ENCODE measurements at places on chromosomes 1 and 21.

DNA sequence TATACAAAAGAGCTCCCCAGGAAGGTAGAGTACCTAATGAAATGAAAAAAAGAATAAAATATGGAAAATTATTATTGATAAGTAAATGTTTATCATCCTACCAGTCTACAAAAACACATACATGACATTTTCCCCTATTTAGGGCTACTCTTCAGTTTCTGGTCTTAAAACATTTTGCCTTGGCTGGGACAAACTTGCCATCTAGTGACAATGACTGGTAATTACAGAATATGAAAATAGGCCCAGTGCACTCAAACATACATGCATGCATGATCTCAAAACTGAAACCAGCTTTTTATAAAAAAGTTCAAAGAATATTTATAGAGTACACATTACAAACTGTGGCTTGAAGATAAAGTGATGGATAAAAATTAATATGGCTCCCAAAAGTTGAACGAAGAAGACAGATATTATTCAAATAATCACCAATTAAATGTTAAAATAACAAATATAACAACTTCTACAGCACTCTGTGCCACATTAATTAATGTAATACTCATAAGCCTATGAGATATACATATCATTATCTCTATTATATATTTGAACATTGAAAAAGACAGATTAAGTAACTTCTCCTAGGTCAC lies 10.5 kb upstream of the RNPC3 start:
- DNase-seq = no peak

DNA sequence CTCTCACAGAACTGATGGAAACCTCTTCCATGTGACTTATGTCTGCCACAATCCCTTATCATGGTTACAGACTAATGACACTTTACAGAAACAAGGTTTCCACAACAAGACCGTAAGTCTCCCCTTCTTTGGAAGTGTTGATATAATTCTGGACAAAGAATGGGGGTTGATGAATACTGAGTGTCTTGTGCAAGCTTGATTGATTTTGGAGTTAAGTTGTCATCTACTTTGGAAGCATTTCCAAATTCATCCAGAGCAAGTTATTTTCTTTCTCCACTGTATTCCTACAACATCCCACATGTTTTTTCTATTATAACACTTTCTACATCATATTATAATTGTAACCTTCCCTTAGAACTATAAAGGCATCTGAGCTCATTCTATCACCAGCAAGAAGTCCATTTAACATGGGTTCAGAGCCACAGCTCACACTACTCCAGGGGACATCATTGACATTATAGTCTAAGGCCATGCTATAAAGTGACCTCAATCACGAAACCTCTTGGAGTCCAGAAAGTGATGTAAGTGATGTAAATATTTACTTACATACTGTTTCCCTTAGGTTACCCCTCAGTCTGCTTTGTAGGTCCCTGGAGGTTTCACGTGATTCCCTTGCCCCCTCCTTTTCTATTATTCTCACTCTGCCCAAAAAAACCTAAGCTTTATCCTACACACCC lies 125.7 kb upstream of the PBX1 start:
- DNase-seq = no peak

- no peak for DNase-seq
These were observed 55.1 kb downstream of the ATP2B4 start for GRCh38 chr1:203681739-203682138.

DNA sequence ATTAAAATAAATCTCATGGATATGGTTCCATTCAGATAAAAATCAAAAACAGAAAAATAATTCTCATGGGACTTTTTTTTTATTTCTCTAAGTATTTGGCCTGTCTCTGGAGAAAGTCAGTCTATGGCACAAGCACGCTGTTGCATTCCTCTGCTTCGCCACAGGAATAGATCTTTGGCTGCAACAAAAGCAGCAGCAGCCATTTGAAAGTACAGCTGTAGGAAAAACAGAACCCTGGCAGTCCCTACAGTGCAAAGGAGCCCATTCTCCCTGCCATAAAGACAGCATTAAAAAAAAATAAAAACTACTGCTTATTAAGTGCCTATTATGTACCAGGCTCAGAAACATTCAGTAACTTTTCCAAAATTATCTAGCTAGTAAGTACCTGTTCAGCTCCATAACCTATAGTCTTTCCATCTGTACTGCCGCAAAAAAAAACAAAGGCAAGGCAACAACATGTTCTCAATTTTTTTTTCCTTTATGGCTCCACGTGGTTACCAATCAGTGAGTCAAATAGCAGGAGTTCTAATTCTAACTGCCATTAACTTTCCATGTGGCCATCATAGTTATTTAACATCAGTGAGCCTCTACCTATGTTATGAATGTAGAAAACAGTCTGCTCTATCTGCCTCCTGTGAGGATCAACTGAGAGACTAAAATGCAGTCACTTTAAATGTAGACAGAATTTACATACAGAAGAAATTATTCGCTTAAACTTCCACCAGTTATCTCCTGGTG lies 22.7 kb downstream of the SLC35D1 start:
- DNase-seq = no peak

GRCh38 chr1:21689661-21690372 lies 20.7 kb upstream of the RAP1GAP start:
- DNase-seq = no peak

DNA sequence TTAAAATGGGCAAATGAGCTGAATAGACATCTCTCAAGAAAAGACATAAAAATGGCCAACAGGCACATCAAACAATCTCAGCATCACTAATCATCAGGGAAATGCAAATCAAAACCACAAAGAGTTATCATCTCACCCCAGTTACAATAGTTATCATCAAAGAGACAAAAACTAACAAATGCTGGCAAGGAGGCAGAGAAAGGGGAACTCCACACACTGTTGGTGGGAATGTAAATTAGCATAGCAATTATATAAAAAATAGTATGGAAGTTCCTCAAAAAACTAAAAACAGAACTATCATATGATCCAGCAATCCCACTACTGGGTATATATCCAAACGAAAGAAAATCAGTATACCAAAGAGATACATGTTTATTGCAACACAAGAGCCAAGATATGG lies 68.7 kb downstream of the DENND1B start:
- DNase-seq = no peak

- peak; percentile 58 for DNase-seq
These were observed 820 bp upstream of the TTF2 start for GRCh38 chr1:117059334-117059677.

DNA sequence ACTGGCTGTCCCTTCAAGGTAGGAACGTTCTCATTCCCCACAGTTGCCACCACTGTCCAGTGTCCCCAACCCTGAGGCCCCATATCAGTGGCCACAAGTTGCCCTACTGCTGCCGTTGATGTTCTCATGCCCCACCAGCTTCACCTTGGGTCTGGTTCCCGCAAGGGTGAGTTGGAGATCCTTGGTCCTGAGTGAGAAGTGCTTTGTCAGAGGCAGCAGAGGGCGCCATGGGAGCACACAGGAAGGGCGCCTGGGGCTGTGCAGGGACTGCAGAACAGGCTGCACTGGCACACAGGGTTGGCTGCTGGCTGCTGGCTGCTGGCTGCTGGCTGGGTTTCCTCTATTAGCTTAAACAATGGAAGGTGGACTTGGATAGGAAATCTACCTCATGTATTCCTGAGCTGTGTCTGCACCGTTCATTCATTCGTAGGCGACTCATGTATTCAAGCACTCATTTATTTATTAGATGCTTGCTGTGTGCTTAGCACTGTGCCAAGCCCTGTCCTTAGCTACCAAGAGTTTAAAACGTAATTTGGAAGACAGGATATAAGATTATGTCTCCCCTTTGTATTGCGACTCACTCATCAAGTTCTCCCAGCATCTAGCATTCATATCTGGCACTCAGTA lies 2.1 kb upstream of the S100A9 start:
- no peak for DNase-seq

GRCh38 chr1:191984856-191985255 lies 173.4 kb upstream of the RGS18 start:
- DNase-seq = no peak

DNA sequence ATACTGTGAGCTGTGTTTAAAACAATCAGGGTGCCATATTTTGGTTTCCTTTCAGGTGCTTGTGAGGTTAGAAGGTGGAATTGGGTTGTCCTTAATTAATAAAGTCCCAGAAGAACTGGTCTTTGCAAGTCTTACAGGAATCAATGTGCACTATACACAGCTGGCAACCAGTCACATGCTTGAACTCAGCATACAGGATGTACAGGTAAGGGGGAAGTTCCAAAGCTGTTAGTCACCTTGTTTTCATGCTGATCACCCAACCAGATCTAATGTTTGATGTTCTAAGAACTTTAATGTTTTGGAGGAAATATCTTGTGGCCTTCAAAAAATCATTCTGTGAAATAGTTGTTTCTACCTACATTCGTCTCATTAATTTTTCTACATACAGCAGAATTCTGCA lies 156.3 kb downstream of the VPS13D start:
- DNase-seq = no peak

- DNase-seq = no peak
These were observed 53.0 kb downstream of the RERE start for GRCh38 chr1:8764293-8764937.

- no peak for DNase-seq
These were observed 54.2 kb upstream of the SSBP3 start for GRCh38 chr1:54460351-54460750.

DNA sequence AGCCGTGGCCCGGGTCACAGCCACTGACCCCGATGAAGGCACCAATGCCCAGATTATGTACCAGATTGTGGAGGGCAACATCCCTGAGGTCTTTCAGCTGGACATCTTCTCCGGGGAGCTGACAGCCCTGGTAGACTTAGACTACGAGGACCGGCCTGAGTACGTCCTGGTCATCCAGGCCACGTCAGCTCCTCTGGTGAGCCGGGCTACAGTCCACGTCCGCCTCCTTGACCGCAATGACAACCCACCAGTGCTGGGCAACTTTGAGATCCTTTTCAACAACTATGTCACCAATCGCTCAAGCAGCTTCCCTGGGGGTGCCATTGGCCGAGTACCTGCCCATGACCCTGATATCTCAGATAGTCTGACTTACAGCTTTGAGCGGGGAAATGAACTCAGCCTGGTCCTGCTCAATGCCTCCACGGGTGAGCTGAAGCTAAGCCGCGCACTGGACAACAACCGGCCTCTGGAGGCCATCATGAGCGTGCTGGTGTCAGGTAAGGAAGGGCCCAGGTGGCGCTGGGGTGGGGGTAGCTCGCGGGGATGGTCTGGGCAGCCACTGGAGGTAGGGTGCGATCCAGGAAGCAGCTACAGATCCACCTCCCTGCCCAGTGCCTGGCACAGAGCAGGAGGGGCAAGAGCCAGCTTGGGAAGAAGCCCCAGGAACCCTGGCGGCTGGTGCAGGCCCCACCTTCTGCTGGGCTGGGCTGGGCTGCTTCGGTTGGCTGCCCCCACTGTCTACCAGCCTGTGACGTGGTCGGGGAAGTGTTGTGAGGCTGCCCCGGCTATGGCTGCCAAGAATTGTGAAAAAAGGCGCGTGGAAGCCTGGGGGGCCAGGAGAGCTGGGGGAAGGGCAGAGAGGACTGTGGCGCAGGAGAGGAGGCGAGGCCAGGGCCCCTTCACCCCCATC lies 3.8 kb downstream of the CELSR2 start:
- no peak for DNase-seq

- DNase-seq = no peak
These were observed 359.0 kb downstream of the HHAT start for GRCh38 chr1:210687582-210688279.

GRCh38 chr1:204087181-204087892 lies 14.4 kb downstream of the SOX13 start:
- no peak for DNase-seq

- DNase-seq = no peak
These were observed 28.6 kb downstream of the COL6A1 start for GRCh38 chr21:46009951-46010705.

DNA sequence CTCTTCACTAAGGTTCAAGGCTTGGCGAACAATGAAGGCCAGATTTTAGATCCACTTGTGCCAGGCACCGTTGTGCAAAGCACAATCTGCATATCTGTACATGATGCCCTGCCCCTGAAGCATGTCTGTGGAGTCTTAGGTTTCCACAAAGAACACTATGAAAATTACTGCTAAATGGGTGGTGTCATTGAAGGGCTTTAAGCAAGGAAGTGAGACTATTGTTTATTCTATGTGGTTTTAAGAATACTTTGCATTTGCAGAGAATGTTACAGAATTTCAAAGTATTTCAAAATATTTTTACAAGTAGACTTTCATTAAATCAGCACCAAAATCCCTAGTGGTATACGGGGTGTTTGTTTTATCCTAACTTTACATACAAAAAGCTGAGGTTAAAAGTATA lies 8.8 kb downstream of the TSEN15 start:
- DNase-seq = no peak

DNA sequence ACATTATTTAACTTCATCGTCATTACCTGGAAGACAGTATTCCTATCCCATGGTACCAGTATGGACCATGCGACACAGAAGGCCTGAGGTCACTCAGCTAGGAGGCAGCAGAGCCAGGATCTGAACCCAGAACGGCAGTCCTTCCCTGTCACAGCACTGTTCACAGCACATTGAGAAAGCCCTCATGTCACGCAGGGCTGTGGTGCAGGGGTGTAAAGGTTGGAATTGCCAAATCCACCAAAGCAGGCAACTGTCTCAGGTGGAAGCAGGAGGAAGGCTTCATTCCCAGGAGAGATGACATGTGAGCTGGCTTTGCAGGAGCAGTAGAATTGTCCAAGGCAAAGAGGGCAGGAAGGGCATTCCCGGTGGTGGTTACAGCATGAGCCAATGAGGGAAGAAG lies 9.9 kb upstream of the TTC22 start:
- DNase-seq = no peak

DNA sequence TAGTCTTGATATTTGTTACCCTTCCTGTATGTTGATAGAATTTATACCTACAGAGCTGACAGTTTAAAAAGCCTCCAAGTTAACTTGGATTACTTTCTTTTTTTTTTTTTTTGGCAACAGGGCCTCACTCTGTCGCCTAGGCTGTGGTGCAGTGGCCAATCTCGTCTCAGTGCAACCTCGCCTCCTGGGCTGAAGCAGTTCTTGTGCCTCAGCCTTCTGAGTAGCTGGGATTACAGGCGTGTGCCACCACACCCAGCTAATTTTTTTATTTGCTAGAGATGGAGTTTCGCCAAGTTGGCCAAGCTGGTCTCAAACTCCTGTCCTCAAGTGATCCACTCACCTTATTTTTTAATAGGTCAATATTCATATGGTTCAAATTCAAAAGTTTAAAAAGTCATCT lies 32.7 kb downstream of the WDTC1 start:
- DNase-seq = no peak

DNA sequence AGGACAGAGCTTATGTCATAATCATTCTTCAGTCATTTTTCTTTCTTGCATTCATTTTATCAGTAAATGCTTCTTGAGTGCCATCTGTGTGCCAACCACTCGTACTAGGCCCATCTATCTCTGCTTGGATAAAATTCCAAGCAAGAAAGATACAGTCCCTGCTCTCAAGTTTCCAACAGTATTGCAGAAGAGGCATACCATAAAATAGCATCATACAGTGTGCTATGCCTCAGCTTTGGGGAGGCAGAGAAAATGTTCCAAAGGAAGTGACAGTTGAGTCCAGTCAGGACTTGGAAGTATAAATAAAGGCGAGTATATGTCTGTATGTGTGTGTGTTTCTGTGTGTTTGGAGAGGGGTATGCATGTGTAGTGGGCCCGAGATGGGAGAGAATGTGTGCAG lies 113.4 kb upstream of the HOOK1 start:
- DNase-seq = no peak

GRCh38 chr1:58991305-58991704 lies 207.5 kb upstream of the JUN start:
- no peak for DNase-seq

GRCh38 chr1:28830814-28831213 lies 18.8 kb downstream of the OPRD1 start:
- no peak for DNase-seq

Data from stimulated activated naive CD4-positive, alpha-beta T cell (primary cell).